Keratinocyte (primary cell): ENCODE measurements at places on chromosomes 1 and 21.

GRCh38 chr1:22731924-22732720 is 21.5 kb downstream of the EPHB2 start:
- no peak for DNase-seq

DNA sequence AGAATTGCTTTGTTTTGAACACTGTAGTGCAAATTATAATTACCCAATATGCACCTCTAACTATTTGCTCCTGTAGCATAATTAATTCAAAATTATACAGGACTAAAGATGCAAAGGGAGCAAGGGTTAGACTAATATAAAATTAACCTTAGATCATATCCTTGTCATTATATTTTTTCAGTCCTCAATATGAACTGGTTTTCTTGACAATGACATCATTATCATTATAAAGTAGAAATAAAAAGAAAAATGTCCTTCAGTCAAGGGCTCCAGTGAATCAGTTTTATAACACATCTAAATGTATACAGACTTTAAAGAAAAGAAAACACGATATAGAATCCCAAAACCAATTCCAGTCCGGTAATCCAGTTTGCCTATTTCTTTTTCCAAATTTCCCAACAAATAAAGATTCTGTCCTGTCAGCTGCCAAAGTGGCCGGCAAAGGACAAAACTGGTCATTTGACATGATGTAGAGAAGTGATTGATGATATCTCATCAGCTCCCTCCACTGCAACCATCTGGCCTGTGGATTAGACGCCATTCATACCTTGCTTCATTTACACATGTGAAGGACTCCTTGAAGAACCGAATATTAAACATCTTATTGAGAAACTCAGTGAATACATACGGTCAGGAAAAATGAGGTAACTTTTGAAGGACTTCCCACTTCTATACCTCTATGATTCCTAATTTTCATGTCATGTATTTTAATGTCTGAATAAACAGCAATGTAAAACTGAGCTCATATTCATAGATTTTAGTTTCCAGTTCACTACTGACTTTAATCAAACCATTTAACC is 15.5 kb downstream of the DPYD start:
- DNase-seq: no peak

DNA sequence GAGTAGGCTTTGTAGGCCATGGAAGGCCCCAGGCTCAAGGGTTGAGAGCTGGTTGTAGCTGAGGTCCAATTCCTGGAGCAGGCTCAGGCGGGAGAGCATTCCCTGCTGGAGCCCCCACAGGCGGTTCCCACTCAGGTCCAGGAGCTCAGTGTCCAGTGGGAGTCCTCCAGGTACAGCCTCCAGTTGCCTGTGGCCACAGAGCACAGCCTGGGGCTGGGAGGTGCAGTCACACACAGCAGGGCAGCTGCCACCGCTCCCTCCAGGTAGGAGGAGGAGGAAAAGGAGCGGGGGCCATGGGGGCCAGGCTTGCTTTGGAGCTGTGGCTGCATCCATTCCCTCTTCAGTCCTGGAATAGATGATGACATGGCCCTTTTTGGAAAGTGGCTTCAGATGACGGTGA is 2.8 kb downstream of the LINGO4 start:
- no peak for DNase-seq

DNA sequence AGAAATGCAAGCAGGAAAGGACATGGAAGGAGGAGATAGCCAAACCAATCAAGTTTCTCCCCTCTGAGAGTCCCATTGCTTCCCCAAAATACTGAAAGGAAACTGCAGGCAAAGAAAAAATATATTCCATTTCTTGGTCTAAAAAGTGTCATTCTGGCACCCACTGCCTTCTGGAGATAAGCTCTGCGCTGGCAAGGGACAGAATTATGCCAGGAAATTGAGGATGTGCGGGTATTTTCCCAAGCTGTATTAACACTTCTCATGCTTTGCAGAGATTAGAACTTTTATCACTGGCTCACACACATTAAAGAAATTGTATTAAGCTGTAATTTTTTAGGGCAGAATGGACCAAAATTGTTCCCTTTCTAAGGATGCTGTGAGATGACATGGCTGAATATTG is 381.2 kb upstream of the DUSP10 start:
- no peak for DNase-seq

DNA sequence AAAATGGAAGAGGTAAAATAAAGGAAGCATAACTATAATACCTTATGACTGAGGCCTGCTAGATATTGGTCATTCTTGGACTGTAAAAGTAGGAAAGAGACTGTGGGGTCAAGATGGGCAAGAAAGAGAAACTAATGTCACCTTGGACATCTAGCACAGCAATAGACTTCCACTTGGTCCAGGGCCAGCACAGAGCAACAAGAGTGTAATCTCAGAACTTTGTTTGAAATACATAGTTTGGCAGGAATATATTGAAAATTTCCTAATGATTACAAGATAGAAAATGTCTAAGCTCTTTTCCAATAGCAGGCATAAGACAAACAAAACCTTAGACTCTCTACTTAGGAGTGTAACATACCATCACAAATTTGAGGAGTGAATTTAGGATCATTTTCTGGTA is 4.6 kb downstream of the LRRC8C start:
- no peak for DNase-seq
